Stomach (tissue), 19 donors: ENCODE measurements at places on chromosomes 4 and X.

GRCh38 chr4:27194599-27195176 lies 334.0 kb downstream of the STIM2 start:
- H3K36me3 ChIP-seq = no peaks in the 10 kb centered on the region
- no peak overlapping the region for H3K4me3 ChIP-seq
- H3K27ac ChIP-seq = no peak overlapping the region
- no peaks in the 10 kb centered on the region for H3K4me1 ChIP-seq

DNA sequence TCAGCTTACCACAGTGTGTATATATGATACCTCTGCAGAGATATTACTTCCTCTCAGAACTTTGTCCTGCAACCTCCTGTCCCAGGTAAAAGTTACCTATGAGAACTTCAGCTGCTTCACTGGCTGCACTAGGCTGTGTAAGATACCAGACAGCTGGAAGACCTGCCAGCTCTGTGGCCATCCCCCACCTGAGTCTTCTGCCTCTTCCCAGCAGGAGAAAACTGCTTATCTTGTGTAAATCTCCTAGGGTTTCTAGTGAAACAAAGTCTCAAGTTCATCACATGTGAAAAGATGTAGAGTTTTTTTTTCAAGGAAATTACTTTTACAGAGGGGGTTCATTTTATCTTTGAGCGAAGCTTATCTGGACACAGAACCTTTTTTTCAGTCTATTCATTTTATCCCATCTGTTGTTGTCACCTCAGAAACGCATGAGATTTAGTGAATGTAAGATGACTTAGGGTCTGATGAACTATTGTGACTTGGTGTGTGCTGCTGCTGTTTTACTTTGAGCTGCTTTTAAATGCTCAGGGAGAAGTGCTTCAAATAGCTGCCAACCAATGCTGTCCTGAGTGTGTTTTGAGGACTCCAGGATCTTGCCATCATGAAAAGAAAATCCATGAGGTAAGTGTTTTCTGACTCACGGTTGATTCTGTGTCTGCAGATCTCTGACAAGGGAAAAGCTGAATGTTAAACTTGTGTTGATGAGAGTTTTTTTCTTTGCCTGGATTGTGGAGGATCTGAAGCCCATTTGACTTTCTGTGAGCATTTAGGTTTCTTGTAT lies 187.8 kb downstream of the FRAS1 start:
- no peak overlapping the region for H3K4me3 ChIP-seq
- no peaks in the 10 kb centered on the region for H3K27me3 ChIP-seq
- H3K4me1 ChIP-seq = no peaks in the 10 kb centered on the region

- H3K4me1 ChIP-seq = no peaks in the 10 kb centered on the region
- no peak for DNase-seq
- no peak overlapping the region for H3K27ac ChIP-seq
- no peaks in the 10 kb centered on the region for H3K27me3 ChIP-seq
These were observed 17.8 kb downstream of the PDCL2 start for GRCh38 chr4:55574252-55574651.

DNA sequence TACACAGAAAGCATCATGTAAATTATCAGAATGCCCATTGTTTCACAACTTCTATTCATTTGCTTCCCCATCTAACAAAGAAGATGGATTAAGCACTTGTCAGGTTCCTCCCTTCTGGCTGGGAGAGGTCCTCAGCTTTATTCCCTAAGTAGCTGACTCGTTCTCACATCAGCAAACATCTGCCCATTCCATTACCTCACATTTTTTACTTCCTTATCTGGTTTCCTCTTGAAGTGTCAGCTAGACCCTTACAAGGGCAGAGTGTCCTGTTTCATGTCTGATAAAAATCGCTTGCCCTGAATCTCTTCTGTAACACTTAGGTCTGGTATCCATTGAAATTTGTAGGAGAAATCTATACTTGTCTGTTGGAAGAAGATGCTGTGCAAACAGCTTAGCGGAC lies 34.7 kb downstream of the TMPRSS11A start:
- H3K27ac ChIP-seq = no peak overlapping the region
- no peaks in the 10 kb centered on the region for H3K4me1 ChIP-seq
- DNase-seq = peak; percentile 18
- H3K27me3 ChIP-seq = no peaks in the 10 kb centered on the region
- H3K36me3 ChIP-seq = no peaks in the 10 kb centered on the region

DNA sequence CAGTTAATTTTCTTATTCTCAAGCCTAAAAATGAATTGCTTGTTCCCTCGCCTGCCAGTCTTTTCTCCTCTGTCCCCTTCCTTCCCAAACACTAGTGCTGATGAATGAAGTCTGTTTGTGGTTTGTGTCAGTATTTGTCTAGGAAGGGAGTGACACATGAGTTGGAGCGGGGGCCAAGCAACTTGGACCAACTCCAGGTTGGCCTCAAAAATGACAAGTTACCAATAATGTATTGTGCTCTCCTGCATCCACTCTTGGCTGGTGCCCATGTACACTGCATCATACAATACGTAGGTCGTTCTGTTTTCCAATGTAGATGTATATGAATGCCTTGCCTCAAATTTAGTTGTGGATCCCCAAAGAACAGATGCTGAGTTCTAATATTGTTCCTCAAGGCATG lies 223.0 kb upstream of the GPC4 start:
- H3K27ac ChIP-seq = no peak overlapping the region
- H3K4me1 ChIP-seq = no peaks in the 10 kb centered on the region
- no peak overlapping the region for H3K4me3 ChIP-seq
- no peaks in the 10 kb centered on the region for H3K36me3 ChIP-seq
- H3K27me3 ChIP-seq = no peaks in the 10 kb centered on the region
- DNase-seq = no peak

DNA sequence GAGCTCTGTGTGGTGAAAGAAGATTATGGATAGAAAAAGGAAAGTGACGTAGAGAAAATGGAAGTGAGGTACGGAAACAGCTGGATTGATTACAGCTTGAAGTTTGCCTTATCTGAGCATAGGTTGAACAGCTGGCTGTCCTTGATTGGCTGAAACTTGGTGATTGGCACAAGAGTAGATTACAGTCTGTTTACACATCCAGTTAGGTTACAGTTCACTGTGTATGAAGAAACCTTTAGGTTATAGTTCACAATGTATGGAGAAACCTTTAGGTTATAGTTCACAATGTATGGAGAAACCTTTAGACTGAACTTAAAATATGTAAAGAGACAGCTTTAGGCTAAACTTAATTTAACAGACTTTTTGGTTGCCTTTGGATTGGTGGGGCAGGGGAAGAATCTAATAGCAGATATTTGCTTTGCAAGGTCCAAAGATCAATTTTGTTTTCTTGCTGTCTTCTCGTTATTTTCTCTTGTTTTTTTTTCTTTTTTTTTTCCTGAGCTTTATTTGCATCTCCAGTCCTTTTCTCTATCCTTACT lies 15.6 kb upstream of the ART3 start:
- no peaks in the 10 kb centered on the region for H3K27me3 ChIP-seq
- no peak overlapping the region for H3K27ac ChIP-seq
- DNase-seq = peak; percentile 64
- no peaks in the 10 kb centered on the region for H3K36me3 ChIP-seq

DNA sequence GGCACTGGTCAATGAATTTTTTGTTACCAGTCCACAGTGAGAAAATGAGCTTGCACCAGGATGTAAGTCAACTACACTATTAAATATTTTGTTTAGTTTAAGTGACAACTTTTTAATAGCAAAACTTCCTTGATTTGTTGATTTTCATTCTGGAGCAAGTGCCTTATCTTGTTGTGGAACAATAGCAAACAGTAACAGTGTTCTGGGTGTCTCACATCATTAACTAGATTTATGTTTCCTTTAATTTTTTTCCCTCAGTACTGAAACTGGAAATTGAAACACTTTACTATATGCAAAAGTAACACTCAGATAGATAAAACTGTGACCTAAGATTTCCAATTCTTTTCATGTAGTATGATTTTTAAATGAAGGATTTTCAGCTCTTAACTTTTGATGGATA lies 80.1 kb downstream of the GALNT7 start:
- no peak for DNase-seq
- no peak overlapping the region for H3K4me3 ChIP-seq
- H3K27ac ChIP-seq = no peak overlapping the region
- H3K36me3 ChIP-seq = no peaks in the 10 kb centered on the region
- H3K4me1 ChIP-seq = peaks cover 41% of the 10 kb centered on the region
- no peaks in the 10 kb centered on the region for H3K27me3 ChIP-seq
